Mammary epithelial cell (primary cell): ENCODE measurements at places on chromosomes 4 and X. TPM values are rescaled to one million over a fixed set of nuclear protein-coding genes. Genes with fewer than 3 reads are reported as not detected.

CXCL1 gene
- 18.7 and 43.3 TPM in 2 replicates for total RNA-seq

DNA sequence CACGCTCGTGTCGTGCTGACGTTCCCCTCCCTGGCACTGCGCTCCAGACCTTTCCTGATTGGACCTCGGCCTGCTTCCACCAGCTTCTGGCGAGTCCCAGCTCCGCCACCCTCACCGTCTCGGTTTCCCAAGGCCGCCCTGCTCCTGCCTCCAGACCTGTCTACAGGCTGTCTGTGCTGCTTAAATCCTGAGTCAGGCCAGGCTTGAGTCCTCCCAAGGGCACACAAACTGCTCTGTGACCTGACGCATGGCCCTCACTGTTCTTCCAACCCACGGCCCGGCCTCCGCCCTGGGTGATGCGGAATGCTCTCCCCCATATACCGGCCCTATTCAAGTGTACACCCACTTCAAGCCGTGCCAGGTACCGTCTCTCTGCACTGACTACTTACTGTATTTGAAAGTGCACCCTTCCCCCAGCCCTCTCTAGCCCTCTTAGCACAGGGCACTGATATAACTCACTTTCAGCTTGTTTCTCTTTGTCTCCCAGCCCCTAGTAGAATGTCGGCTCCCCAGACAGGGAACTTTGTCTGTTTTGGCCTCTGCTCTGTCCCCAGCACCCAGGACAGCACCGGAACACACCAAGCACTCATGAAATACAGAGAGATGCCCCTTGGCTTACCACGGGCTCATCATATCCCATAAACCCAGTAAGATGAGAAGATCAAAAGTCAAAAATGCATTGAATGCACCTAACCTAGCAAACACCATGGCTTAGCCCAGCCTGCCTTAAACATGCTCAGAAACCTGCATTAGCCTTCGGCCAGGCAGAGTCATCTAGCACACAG, 63.1 kb upstream of the AFAP1 start:
- no peak for DNase-seq

DNA sequence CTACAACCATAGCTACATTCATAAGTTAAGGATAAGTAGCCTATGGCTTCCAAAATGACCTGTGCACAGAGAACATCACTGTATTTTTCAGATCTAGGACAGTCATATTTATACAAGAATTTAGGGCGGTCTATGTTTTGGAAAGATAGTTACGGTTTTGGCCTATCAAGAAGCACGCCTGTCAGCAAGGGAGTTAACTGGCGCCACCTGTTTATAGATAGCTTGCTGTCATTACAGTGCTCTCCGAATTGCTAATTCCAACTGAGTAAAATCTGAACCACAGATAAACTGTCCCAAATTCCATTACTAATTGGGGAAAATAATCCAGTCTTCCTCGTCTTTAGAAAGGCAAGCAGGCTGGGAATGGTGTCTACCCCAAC, 646 bp downstream of the ABCB7 start:
- DNase-seq, result peak; percentile 11

ZNF718 gene
- total RNA-seq, result 11.8 TPM

PCYT1B gene
- total RNA-seq, result 6.2 and 12.1 TPM in 2 replicates

ADGRG2 gene
- total RNA-seq, result 0.11 and 0.26 TPM in 2 replicates

- DNase-seq, result no peak
These were observed 4.3 kb upstream of the PLAC8 start for GRCh38 chr4:83118869-83119268.

- DNase-seq, result peak; percentile 34
These were observed 107.8 kb upstream of the CBLL2 start for GRCh38 chrX:22164770-22165388.

PDGFC gene
- total RNA-seq, result 69.3 TPM

GRCh38 chrX:154840856-154841255, 6.4 kb upstream of the SMIM9 start:
- peak; percentile 9 for DNase-seq

DNA sequence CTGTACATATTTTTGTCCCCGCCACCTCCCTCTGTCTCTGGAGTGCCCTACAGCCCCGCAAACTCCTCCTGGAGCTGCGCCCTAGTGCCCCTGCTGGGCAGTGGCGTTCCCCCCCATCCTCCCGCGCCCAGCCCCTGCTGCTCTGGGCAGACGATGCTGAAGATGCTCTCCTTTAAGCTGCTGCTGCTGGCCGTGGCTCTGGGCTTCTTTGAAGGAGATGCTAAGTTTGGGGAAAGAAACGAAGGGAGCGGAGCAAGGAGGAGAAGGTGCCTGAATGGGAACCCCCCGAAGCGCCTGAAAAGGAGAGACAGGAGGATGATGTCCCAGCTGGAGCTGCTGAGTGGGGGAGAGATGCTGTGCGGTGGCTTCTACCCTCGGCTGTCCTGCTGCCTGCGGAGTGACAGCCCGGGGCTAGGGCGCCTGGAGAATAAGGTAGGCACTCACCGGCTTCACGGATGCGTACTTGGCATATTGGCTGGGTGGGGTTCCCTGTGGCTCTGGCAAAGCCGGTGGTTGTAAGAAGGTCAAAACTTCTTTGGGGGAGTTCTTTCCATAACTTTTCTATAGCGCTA, 653 bp downstream of the HHIP start:
- peak; percentile 30 for DNase-seq

NAP1L3 gene
- 0.21 and 0.42 TPM in 2 replicates for total RNA-seq

- no peak for DNase-seq
These were observed 2358.0 kb downstream of the PCDH7 start for GRCh38 chr4:33078145-33078544.

DNA sequence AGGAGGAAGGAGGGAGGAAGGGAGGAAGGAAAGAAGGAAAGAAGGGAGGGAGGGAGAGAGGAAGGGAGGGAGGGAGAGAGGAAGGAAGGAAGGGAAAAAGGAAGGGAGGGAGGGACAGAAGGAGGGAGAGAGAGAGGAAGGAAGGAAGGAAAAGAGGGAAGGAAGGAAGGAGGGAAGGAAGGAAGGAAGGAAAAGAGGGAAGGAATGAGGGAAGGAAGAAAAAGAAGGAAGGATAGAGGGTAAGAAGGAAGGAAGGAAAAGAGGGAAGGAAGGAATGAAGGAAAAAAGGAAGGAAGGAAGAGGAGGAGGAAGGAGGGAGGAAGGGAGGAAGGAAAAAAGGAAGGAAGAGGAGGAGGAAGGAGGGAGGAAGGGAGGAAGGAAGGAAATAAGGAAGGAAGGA, 796.8 kb downstream of the ARAP2 start:
- DNase-seq, result no peak
